ENCODE measurements at places on chromosomes 6 and 20. TPM values are rescaled to one million over a fixed set of nuclear protein-coding genes. Genes with fewer than 3 reads are reported as not detected.
A peak's percentile ranks its signal among the peaks of the same experiment; 100 is the strongest.

DNA sequence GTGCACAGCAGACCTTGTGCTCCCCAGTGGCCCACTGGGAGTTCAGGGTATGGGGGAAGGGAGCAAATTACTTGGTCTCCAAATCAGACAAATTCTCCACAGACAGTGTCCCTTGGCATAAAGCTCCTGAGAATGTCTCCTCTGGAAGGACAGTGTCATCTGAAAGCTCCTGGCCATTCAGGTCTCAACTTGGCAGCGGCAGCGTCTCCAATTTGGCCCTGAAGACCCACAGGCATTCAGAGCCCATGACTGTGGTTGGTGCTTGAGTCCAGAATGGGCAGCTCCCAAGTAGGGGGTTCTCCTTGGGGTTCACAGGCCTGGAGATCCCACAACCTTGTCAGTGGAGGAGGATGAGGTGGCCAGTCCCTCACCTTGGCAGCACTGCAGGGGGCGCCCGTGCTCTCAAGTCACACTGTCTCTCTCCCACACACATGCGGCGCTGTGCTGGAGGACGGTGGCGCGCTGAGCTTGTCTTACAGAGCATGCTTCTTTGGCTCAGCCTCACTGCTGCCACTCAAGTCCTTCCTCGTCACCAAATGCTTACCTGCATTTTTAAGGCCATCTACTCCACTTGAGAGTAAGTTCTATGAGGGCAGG lies 20.7 kb downstream of the DYNLRB1 start:
- H3K4me1 ChIP-seq: peaks cover 22% of the 10 kb centered on the region
- DNase-seq: peak; percentile 52
- H3K27me3 ChIP-seq: no peaks in the 10 kb centered on the region
- H3K4me3 ChIP-seq: no peak overlapping the region
- H3K36me3 ChIP-seq: peaks cover 47% of the 10 kb centered on the region

GRCh38 chr6:132673376-132674094 lies 14.6 kb upstream of the TAAR1 start:
- no peak overlapping the region for H3K4me3 ChIP-seq
- no peaks in the 10 kb centered on the region for H3K36me3 ChIP-seq
- DNase-seq: no peak
- no peaks in the 10 kb centered on the region for H3K27me3 ChIP-seq
- H3K4me1 ChIP-seq: peaks cover 4% of the 10 kb centered on the region

GRCh38 chr6:34138191-34138590 lies 7.7 kb downstream of the GRM4 start:
- H3K4me3 ChIP-seq: no peak overlapping the region
- H3K36me3 ChIP-seq: no peaks in the 10 kb centered on the region

DNA sequence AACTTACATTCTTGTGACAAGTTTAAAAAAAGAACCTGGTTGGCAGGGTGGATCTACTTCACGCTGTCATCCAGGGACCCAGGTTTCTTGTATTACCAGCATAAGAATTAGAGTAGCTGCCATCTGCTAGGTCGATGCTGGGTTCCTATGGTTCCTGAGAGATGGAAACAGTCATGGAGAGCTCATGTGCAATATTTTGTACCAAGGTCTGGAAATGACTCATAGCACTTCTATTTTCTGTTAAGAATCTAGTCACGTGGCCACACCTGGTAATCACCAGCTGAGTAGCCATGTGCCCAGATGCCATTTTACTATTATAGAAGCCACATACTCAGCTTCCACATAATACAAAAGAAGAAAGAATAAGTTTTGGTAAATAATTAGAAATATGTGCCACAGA lies 171.3 kb downstream of the CD83 start:
- no peak overlapping the region for H3K4me3 ChIP-seq
- no peaks in the 10 kb centered on the region for H3K4me1 ChIP-seq
- H3K27me3 ChIP-seq: no peaks in the 10 kb centered on the region
- no peak for DNase-seq
- H3K36me3 ChIP-seq: no peaks in the 10 kb centered on the region
- H3K27ac ChIP-seq: no peak overlapping the region

The GSTA5 gene
- not detected for total RNA-seq

GRCh38 chr6:155412335-155412734 lies 43.3 kb downstream of the NOX3 start:
- DNase-seq: no peak
- H3K4me1 ChIP-seq: peaks cover 3% of the 10 kb centered on the region
- H3K4me3 ChIP-seq: no peak overlapping the region
- no peaks in the 10 kb centered on the region for H3K36me3 ChIP-seq

- DNase-seq: no peak
- H3K36me3 ChIP-seq: peaks cover 22% of the 10 kb centered on the region
- H3K4me3 ChIP-seq: no peak overlapping the region
- H3K27me3 ChIP-seq: no peaks in the 10 kb centered on the region
- H3K4me1 ChIP-seq: peaks cover 58% of the 10 kb centered on the region
Observed at GRCh38 chr20:63733579-63734081, 2.8 kb upstream of the LIME1 start.

The HLA-A gene
- total RNA-seq: 2,200 TPM

- H3K27ac ChIP-seq: no peak overlapping the region
- no peaks in the 10 kb centered on the region for H3K27me3 ChIP-seq
- H3K4me3 ChIP-seq: no peak overlapping the region
- no peaks in the 10 kb centered on the region for H3K4me1 ChIP-seq
- H3K36me3 ChIP-seq: no peaks in the 10 kb centered on the region
- DNase-seq: no peak
Observed at GRCh38 chr6:12851123-12851695, 134.6 kb downstream of the PHACTR1 start.

The RIPOR2 gene
- 420 TPM for total RNA-seq

The C6orf15 gene
- not detected for total RNA-seq

The TP53TG5 gene
- total RNA-seq: 0.36 TPM

GRCh38 chr6:53862662-53863462 lies 68.1 kb downstream of the LRRC1 start:
- no peak overlapping the region for H3K27ac ChIP-seq
- no peak overlapping the region for H3K4me3 ChIP-seq
- H3K4me1 ChIP-seq: no peaks in the 10 kb centered on the region
- DNase-seq: no peak

- no peak overlapping the region for H3K4me3 ChIP-seq
- H3K27ac ChIP-seq: no peak overlapping the region
- H3K36me3 ChIP-seq: no peaks in the 10 kb centered on the region
- H3K4me1 ChIP-seq: no peaks in the 10 kb centered on the region
Observed at GRCh38 chr6:17725083-17725482, 18.4 kb upstream of the NUP153 start.

DNA sequence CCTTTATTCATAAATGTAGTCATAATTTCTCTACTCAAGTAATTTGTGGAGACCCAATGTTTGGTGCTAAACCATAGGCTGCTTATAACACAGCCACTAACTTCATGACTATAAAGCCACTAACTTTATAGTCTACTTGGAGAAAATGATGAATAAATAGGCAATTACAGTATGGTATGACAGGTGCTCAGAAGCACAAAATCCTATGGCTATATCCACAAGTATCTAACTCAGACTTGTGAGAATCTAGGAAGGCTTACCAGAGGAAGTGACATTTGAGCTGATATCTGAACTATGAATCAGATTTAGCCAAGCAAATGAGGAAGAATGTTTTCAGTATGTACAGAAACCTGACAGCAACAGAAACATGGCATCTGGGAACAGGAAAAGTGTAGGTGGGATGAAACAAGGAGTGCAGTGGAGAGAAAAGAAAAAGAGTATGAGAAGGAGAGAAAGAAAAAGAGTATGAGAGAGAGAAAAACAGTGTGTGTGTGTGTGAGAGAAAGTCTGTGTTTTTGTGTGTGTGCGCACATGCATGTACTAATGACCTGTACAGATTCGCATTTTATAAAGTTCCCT lies 59.9 kb downstream of the REV3L start:
- no peak for DNase-seq
- no peaks in the 10 kb centered on the region for H3K36me3 ChIP-seq
- peaks cover 22% of the 10 kb centered on the region for H3K4me1 ChIP-seq
- no peaks in the 10 kb centered on the region for H3K27me3 ChIP-seq

The RNF146 gene
- 39.9 TPM for total RNA-seq

GRCh38 chr6:49490633-49491032 lies 9.1 kb upstream of the GLYATL3 start:
- no peak overlapping the region for H3K4me3 ChIP-seq
- no peak for DNase-seq
- no peaks in the 10 kb centered on the region for H3K27me3 ChIP-seq
- H3K36me3 ChIP-seq: no peaks in the 10 kb centered on the region

- no peak overlapping the region for H3K4me3 ChIP-seq
- no peaks in the 10 kb centered on the region for H3K36me3 ChIP-seq
- H3K4me1 ChIP-seq: no peaks in the 10 kb centered on the region
- no peak overlapping the region for H3K27ac ChIP-seq
- DNase-seq: no peak
Observed at GRCh38 chr6:129578315-129578714, 131.7 kb downstream of the ARHGAP18 start.

- peaks cover 38% of the 10 kb centered on the region for H3K4me1 ChIP-seq
- DNase-seq: no peak
- peaks cover 46% of the 10 kb centered on the region for H3K36me3 ChIP-seq
- no peak overlapping the region for H3K27ac ChIP-seq
- no peaks in the 10 kb centered on the region for H3K27me3 ChIP-seq
- H3K4me3 ChIP-seq: no peak overlapping the region
Observed at GRCh38 chr6:157198425-157199279, 124.7 kb downstream of the TMEM242 start.

- no peak for DNase-seq
- H3K4me3 ChIP-seq: no peak overlapping the region
- peaks cover 4% of the 10 kb centered on the region for H3K27me3 ChIP-seq
- H3K36me3 ChIP-seq: no peaks in the 10 kb centered on the region
Observed at GRCh38 chr6:168031411-168031971, 34.0 kb downstream of the KIF25 start.

The TCF15 gene
- total RNA-seq: not detected

- no peak overlapping the region for H3K4me3 ChIP-seq
- H3K4me1 ChIP-seq: no peaks in the 10 kb centered on the region
- no peak for DNase-seq
- H3K27me3 ChIP-seq: no peaks in the 10 kb centered on the region
- no peaks in the 10 kb centered on the region for H3K36me3 ChIP-seq
Observed at GRCh38 chr20:50019466-50020256, 36.9 kb downstream of the SNAI1 start.

The CALHM6 gene
- 3.0 TPM for total RNA-seq

The PTPN1 gene
- 61.5 TPM for total RNA-seq

The PTGIS gene
- total RNA-seq: not detected

The SEL1L2 gene
- total RNA-seq: not detected

DNA sequence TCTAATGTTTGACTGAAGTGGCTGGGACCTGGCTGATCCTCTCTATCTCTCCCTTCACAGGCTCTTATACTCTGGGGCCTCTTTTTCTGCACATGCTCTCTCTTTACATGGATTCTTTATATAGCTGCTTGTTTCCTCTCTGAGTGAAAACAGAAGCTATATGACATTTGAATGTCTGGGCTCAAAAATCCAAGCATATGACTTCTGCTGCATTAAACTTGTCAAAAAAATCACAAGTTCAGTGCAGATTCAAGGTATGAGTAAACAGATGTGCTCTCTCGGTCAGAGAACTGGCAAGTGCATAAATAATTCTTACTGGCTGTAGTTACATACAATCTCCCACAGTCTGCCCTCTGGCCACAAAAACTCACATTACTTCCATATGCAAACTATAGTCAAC lies 96.6 kb downstream of the LCA5 start:
- H3K4me1 ChIP-seq: no peaks in the 10 kb centered on the region
- no peak overlapping the region for H3K27ac ChIP-seq
- no peaks in the 10 kb centered on the region for H3K27me3 ChIP-seq
- H3K36me3 ChIP-seq: no peaks in the 10 kb centered on the region
- H3K4me3 ChIP-seq: no peak overlapping the region
- no peak for DNase-seq

GRCh38 chr6:118986312-118986711 lies 51.4 kb upstream of the MCM9 start:
- no peaks in the 10 kb centered on the region for H3K27me3 ChIP-seq
- no peak overlapping the region for H3K4me3 ChIP-seq
- H3K27ac ChIP-seq: no peak overlapping the region
- H3K4me1 ChIP-seq: no peaks in the 10 kb centered on the region

GRCh38 chr6:43858161-43859153 lies 88.4 kb downstream of the VEGFA start:
- H3K27ac ChIP-seq: no peak overlapping the region
- H3K36me3 ChIP-seq: no peaks in the 10 kb centered on the region
- DNase-seq: no peak
- no peaks in the 10 kb centered on the region for H3K27me3 ChIP-seq
- no peak overlapping the region for H3K4me3 ChIP-seq

The PTPRA gene
- 86.6 TPM for total RNA-seq

GRCh38 chr6:21599051-21599696 lies 5.6 kb downstream of the SOX4 start:
- H3K36me3 ChIP-seq: no peaks in the 10 kb centered on the region
- DNase-seq: no peak
- H3K27me3 ChIP-seq: peaks cover 34% of the 10 kb centered on the region
- no peak overlapping the region for H3K4me3 ChIP-seq

The USP49 gene
- total RNA-seq: 1.8 TPM

The NRN1 gene
- 0.49 TPM for total RNA-seq

The KCNK16 gene
- total RNA-seq: not detected

The LAMA4 gene
- not detected for total RNA-seq

GRCh38 chr6:165823609-165824326 lies 160.7 kb upstream of the PDE10A start:
- no peak for DNase-seq
- H3K4me3 ChIP-seq: no peak overlapping the region
- H3K27me3 ChIP-seq: no peaks in the 10 kb centered on the region
- no peaks in the 10 kb centered on the region for H3K4me1 ChIP-seq
- no peaks in the 10 kb centered on the region for H3K36me3 ChIP-seq
- no peak overlapping the region for H3K27ac ChIP-seq

DNA sequence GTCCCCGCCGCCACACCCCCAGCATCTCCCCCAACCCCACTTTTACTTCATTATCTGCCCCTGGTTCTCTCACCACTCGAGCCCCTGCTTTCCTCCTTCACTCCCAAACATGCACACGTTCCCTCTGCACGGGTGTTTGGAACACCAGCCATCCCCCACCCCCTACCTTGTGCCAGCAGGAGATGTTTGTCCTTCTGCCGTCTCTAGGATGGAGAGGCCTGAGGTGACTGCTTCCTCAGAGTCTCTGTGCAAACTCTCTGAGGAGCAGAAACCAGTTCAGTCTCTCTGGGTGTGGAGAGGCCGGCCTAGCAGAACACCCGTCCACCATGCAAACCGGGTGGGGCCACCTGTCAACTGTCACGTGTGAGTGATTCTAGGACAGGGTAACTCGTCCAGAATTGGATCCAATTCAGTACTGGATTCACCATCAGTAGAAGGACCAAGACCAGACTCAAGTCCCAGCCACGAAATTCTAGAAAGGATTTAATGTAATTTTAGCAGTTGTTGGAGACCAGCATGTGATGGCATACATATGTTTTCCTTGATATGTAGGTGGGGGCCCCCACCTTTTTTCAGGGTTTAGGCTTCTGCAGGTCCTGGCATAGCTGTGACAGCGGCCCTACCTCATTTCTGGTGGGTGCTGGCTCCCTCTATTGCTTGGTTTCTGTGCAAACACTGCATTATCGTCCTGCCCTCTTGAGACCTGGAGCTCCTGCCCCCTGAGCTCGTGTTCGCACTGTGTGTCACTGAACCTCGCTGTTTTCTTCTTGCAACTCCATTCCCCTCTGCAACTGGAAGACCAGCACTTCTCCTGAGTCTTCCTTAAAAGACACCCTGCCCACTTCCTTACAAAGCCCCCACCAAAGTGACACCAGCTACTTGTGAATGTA lies at the start of gene RAET1E:
RAET1E (minus strand) TSS at position 259 of the 890 bp plus-strand sequence. CDS start 7,212 bp downstream, outside the sequence.
- H3K27ac ChIP-seq: no peak within 1 kb of the TSS
- H3K4me1 ChIP-seq: peaks cover 28% of the 10 kb centered on the region
- no peaks in the 10 kb centered on the region for H3K27me3 ChIP-seq
- DNase-seq: no peak
- no peaks in the 10 kb centered on the region for H3K36me3 ChIP-seq
- no peak within 1 kb of the TSS for H3K4me3 ChIP-seq

The NCOA7 gene
- 75.1 TPM for total RNA-seq
